ENCODE measurements at places on chromosomes 3 and 15.

GRCh38 chr15:68578175-68578979, 416 bp upstream of the CORO2B start:
- DNase-seq: peak; percentile 90

DNA sequence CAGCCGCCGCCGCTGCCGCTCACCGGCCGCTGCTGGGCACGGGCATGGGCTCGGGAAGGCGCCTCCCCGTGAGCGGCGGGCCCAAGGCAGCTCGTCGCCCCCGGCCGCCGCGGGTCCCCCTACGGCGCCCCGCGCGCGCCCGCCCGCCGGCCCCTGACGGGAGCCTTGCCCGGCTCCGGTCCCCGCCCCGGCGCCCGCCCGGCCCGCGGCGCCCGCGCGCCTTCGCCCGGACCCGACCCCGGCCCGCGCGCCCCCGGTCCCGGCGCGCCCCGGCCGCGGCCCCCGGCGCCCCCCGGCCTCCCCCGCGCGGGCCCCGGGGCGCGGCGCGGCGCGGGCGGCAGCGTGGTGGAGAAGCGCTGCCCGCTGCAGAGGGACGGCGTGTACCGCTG, 177.7 kb downstream of the OR4M2 start:
- DNase-seq: no peak

DNA sequence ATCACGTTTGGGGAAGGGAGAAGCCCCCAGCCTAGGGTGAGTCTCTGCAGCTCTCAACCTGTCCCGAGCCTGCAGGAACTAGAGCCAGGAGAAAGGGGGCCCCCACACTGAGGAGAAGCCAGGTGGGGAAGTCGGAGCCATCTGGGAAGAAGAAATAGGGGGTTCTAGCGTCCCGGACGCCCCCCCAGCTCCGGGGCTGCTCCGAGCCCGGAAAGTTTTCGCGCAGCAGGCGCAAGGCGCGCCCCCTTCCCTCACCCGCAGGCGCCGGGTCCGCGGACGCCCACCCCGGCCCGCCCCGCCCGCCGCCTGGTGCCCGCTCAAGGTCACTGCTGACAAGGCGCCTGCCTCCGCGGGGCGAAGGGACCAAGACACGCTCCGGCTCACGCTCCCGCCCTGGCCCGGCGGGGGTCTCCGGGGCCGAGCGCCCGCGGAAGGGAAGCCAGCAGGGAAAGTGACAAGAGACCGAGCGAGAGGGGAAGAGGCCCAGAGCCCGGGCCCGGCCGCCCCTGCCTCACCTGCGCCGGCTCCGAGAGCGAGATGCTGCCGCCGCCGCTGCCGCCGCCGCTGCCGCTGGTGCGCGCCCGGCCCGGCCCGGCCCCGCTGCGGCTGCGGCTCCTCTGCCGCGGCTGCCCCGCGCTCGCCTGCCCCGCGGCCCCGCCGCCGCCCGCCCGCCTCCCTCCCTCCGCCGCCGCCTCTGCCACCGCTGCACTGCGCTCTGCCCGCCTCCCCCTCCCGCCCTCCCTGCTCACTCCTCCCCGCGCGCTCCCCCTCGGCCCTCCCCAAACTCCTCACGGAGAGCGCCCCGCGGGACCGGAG, 108.4 kb upstream of the SLC6A11 start:
- no peak for DNase-seq

DNA sequence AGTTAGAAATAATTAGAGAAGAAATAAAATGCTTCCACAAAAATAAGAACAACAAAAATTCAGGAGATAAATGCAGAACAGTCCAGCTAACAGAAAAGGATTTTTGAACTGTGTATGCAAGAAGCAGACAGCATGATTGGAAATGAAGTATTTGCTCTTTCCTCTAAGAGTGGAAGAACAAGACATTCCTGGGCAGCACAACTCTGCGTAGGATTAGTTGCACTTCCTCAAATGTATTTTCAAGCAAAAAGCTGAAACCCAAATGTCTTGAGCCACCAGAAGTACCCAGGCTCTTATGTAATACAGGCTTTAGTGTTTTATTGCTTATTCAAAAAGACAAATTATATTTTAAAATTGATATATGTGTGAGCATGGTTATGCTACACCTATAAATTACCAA, 127.2 kb downstream of the ZBTB20 start:
- DNase-seq: no peak

DNA sequence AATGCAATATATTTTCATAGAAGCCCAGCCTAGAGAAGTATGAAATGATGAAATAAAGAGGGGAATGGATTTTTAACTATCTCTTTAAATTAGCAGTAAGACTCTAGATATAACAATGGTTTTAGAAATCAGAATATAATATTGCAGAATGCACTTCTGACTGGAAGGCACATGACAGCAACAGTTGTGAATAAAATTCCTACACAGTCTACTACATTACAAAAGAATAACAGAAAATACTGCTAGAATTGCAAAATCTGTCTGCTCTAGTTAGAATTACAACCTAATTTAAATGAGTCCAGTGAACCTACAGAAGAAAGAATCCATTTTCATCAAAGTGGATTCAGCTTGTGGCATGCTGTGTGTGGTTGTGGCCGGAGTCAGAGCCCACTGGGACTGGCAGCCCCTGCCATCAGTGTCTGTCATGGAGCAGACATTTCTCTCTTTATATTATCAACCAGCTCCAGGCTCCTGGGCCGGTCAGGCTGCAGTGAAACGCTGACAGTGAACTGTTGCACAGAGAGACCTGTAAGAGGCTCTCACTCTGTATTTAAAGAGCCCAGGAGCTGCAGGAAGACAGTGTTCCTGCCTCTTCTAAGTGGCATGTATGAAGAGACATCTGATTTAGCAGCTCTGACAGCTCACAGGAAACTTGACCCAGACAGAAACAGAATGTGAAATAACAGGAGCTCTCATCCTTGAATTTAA, 1523.8 kb upstream of the CADM2 start:
- DNase-seq: no peak

- no peak for DNase-seq
Observed at GRCh38 chr3:58613236-58614132, 36.3 kb upstream of the FAM107A start.

GRCh38 chr3:52317208-52318000, 1.3 kb downstream of the DNAH1 start:
- DNase-seq: peak; percentile 71

- DNase-seq: no peak
Observed at GRCh38 chr15:39144613-39145499, 436.0 kb upstream of the THBS1 start.

DNA sequence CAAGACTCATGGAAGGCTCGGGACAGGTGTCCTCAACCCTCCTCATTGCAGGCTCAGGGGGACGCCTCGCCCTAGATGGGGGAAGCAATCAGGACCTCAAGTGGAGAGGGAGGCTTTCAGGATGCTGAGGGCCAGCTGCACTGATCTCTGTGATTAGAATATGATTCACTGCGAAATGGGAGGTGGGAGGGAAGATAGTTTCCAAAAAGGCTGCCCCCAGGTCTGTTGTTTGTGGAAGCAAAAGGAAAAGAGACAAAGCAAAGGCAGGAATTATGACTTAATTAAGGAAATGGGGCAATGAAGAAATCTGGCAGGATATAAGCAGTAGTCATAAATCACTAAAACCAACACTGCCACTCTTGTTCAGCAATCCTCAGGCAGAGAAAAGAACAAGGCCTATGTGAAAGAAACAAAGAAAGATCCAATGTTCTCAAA, 85.6 kb upstream of the ABHD17C start:
- DNase-seq: no peak

DNA sequence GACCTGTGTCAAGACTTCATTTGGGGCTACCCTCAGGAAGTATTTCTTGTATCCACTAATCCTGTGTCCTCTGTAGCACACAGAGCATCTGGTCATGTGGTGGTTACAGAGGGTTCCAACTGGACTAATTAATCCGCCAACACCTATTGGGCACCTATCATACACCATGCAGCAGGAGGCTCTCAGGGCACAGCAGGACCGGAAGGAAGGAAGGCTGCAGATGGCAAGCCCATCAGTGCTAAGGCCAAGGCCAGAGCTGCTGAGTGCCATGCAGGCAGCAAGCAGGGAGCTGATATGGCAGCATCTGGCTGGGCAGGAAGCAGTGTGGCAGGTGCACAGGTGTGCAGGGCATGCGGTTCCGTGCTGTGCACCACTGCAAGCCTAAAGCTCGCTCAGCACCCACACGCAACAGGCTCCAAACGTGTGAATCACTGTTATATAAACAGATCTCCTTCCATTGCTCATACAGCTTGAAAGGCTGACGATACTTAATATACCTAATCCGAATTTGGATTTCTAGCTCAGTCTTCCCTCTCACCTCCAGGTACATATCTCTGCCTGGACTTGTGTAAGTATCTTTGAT, 64.4 kb upstream of the SNRPA1 start:
- no peak for DNase-seq

GRCh38 chr3:177057768-177058167, 139.5 kb downstream of the TBL1XR1 start:
- DNase-seq: no peak

DNA sequence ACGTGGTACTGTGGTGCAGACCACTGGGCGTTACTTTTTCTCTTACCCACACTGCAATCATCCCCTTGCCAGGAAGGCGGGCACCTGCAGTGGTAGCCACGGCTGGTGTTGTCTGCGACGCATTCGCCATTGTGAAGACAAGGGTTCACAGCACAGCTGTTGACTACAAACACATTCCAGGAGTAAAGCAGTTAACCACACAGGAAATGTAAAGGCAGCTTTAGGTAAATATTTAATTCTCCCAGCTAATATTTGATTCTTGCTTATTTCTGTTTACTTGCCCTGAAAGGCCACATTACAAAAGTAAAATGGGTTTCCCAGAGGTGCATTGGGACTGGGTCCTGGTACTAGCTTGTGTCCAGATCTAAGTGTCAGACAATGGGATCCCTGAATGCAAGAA, 45.4 kb downstream of the HEG1 start:
- no peak for DNase-seq
